CD4-positive, alpha-beta memory T cell (primary cell): ENCODE measurements at places on chromosomes 2 and 18. TPM values are rescaled to one million over a fixed set of nuclear protein-coding genes. Genes with fewer than 3 reads are reported as not detected.

The TUBB6 gene
- 1.9 TPM for total RNA-seq

GRCh38 chr2:212858496-212858895 is 292.9 kb downstream of the IKZF2 start:
- H3K27ac ChIP-seq: no peak overlapping the region
- H3K27me3 ChIP-seq: no peaks in the 10 kb centered on the region
- H3K36me3 ChIP-seq: no peaks in the 10 kb centered on the region
- no peak for DNase-seq

- no peak overlapping the region for H3K4me3 ChIP-seq
- no peaks in the 10 kb centered on the region for H3K27me3 ChIP-seq
- no peak overlapping the region for H3K27ac ChIP-seq
- peaks cover 8% of the 10 kb centered on the region for H3K36me3 ChIP-seq
Observed at GRCh38 chr2:69989441-69990105, 28.1 kb upstream of the ASPRV1 start.

GRCh38 chr2:75289771-75290170 is 90.5 kb upstream of the TACR1 start:
- no peak overlapping the region for H3K4me3 ChIP-seq
- no peak overlapping the region for H3K27ac ChIP-seq
- no peaks in the 10 kb centered on the region for H3K36me3 ChIP-seq
- H3K4me1 ChIP-seq: no peaks in the 10 kb centered on the region
- no peak for DNase-seq

The EIF2AK2 gene
- 28.8 TPM for total RNA-seq

DNA sequence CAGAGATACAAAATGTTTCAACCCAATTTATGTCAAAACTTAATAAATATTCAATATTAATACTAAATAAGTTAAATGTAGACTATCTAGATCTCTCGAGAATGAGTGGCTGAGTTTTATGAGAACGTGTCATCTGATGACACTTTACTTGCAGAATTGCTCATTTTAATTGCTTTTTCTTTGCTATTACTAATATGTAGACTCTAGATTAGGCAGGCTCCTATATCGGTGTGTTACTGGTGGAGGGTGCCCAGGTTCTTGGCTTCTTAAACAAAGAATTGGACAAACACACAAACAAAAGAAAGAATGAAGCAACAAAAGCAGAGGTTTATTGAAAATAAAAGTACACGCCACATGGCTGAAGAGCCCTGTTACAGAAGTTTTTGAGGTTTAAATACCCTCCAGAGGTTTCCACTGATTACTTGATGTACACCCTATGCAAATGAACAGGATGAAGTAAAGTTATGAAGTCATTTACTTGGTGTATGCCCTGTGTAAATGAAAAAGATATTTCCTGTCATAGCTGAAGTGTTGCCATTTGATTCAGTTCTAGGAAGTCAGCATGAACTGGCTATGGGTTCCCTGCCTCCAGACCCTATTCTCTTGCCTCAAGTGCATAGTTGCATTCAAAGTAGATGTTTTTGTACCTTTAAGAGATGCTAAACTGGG is 122.9 kb upstream of the ITGA4 start:
- H3K36me3 ChIP-seq: no peaks in the 10 kb centered on the region
- no peak for DNase-seq
- no peaks in the 10 kb centered on the region for H3K27me3 ChIP-seq

- DNase-seq: no peak
- H3K36me3 ChIP-seq: no peaks in the 10 kb centered on the region
- H3K27ac ChIP-seq: no peak overlapping the region
- no peak overlapping the region for H3K4me3 ChIP-seq
- no peaks in the 10 kb centered on the region for H3K4me1 ChIP-seq
- no peaks in the 10 kb centered on the region for H3K27me3 ChIP-seq
Observed at GRCh38 chr2:205969584-205969983, 116.4 kb downstream of the INO80D start.

- H3K36me3 ChIP-seq: no peaks in the 10 kb centered on the region
- H3K27ac ChIP-seq: no peak overlapping the region
- DNase-seq: no peak
- H3K27me3 ChIP-seq: no peaks in the 10 kb centered on the region
- H3K4me1 ChIP-seq: no peaks in the 10 kb centered on the region
- H3K4me3 ChIP-seq: no peak overlapping the region
Observed at GRCh38 chr18:25099895-25100294, 252.1 kb downstream of the ZNF521 start.

GRCh38 chr2:232731470-232731869 is 34.3 kb downstream of the GIGYF2 start:
- no peak overlapping the region for H3K27ac ChIP-seq
- no peaks in the 10 kb centered on the region for H3K27me3 ChIP-seq
- peaks cover 14% of the 10 kb centered on the region for H3K36me3 ChIP-seq
- no peak for DNase-seq
- no peaks in the 10 kb centered on the region for H3K4me1 ChIP-seq

The CDC42EP3 gene
- total RNA-seq: 56.1 TPM

DNA sequence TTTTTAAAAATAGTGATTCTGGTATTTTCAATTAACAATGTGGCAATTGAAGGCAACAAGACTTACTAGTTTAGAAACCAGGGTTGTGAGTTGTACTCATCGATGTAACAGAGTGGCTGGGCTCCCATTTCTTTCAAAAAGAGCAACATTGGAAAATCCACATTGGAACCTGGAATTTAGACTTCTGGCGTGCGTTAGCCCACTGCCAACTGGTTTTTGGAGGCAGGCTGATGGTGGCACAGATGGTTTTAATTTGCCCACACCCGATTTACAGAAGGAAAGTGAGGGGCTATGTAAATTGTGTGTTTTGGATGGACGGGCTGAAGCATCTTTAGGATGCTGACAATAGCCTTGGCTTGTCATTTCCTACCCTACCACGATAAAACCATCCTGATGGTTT is 66.3 kb downstream of the TRPM8 start:
- H3K36me3 ChIP-seq: no peaks in the 10 kb centered on the region
- H3K4me3 ChIP-seq: no peak overlapping the region
- H3K4me1 ChIP-seq: peaks cover 8% of the 10 kb centered on the region
- H3K27ac ChIP-seq: no peak overlapping the region
- H3K27me3 ChIP-seq: no peaks in the 10 kb centered on the region

GRCh38 chr2:55175254-55176093 is 56.6 kb downstream of the CLHC1 start:
- H3K27me3 ChIP-seq: no peaks in the 10 kb centered on the region
- DNase-seq: peak; percentile 64
- H3K4me1 ChIP-seq: no peaks in the 10 kb centered on the region
- H3K36me3 ChIP-seq: no peaks in the 10 kb centered on the region
- H3K27ac ChIP-seq: no peak overlapping the region

The CTLA4 gene
- 18.4 TPM for total RNA-seq

GRCh38 chr18:76406791-76407190 is 88.3 kb downstream of the ZNF516 start:
- H3K36me3 ChIP-seq: no peaks in the 10 kb centered on the region
- DNase-seq: no peak
- H3K4me3 ChIP-seq: no peak overlapping the region

DNA sequence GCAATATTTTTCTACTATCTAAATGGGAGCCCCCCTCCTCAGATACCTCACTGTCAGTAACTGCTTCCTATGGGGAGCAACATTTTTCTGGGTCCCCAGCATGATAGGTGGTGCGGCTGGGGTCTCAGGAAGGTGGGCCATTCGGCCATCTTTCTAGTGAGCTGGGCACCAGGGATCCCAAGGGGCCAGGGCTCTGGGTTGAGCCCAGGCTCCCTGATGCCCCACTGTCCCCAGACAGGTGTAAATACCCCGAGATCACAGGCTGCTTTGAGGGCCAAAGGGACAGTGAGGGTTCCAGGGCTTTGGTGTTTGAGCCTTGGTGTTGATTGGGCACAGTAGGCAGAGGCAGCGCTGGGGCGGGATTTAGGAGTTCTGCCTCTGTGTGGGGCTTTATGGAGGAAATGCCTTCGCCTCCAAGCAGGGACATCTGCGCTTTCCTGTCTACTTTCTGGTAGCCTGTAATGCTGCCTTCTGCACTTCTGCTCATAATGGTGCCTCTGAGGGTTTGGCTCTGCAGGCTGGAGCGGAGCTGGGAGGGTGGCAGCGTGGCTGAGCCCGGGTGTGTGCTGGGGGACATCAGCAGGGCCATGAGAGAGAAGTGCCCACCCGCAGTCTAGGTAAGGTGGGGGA is 5.3 kb downstream of the ITM2C start:
- no peak overlapping the region for H3K4me3 ChIP-seq
- H3K27me3 ChIP-seq: no peaks in the 10 kb centered on the region
- DNase-seq: no peak

DNA sequence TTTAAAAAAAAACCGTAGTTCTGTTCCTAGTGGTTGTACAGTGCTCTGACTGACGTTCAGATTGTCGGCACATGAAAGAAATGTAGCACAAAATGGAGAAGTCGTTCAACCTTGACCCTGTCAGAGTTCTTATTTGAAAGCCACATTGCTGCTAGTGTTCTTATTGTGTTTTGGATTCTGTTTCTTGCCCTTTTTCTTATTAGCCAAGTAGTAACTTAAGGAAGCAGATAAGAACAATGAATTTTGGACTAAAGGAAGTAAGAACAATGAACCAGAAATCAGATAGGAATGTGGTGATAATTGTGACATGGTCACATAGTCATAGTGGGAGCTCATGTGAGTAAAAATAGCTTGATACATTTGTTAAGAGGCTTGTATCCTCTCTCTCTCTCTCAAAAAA is 45.9 kb downstream of the RPIA start:
- H3K4me3 ChIP-seq: no peak overlapping the region
- DNase-seq: no peak
- H3K27me3 ChIP-seq: no peaks in the 10 kb centered on the region

DNA sequence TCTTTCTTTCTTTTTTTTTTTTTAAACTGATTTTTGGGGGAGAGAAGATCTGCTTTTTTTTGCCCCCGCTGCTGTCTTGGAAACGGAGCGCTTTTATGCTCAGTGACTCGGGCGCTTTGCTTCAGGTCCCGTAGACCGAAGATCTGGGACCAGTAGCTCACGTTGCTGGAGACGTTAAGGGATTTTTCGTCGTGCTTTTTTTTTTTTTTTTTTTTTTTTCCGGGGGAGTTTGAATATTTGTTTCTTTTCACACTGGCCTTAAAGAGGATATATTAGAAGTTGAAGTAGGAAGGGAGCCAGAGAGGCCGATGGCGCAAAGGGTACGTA is 587 bp downstream of the MEIS1 start:
- H3K27ac ChIP-seq: no peak overlapping the region
- peaks cover 18% of the 10 kb centered on the region for H3K4me1 ChIP-seq
- H3K36me3 ChIP-seq: no peaks in the 10 kb centered on the region
- no peak for DNase-seq

- no peak for DNase-seq
- H3K36me3 ChIP-seq: peaks cover 4% of the 10 kb centered on the region
- H3K27me3 ChIP-seq: no peaks in the 10 kb centered on the region
- H3K27ac ChIP-seq: no peak overlapping the region
- no peak overlapping the region for H3K4me3 ChIP-seq
- H3K4me1 ChIP-seq: no peaks in the 10 kb centered on the region
Observed at GRCh38 chr2:74856599-74856998, 22.7 kb downstream of the HK2 start.

GRCh38 chr2:135265960-135266490 is 213.9 kb downstream of the RAB3GAP1 start:
- H3K36me3 ChIP-seq: no peaks in the 10 kb centered on the region
- H3K27ac ChIP-seq: no peak overlapping the region
- H3K4me1 ChIP-seq: no peaks in the 10 kb centered on the region
- DNase-seq: no peak
- no peak overlapping the region for H3K4me3 ChIP-seq

- H3K4me1 ChIP-seq: peaks cover 6% of the 10 kb centered on the region
- DNase-seq: no peak
- no peak overlapping the region for H3K27ac ChIP-seq
- H3K27me3 ChIP-seq: peaks cover 12% of the 10 kb centered on the region
- no peaks in the 10 kb centered on the region for H3K36me3 ChIP-seq
Observed at GRCh38 chr2:240458044-240458899, 22.8 kb downstream of the GPC1 start.

The NAT8 gene
- total RNA-seq: not detected

The FRZB gene
- total RNA-seq: not detected

DNA sequence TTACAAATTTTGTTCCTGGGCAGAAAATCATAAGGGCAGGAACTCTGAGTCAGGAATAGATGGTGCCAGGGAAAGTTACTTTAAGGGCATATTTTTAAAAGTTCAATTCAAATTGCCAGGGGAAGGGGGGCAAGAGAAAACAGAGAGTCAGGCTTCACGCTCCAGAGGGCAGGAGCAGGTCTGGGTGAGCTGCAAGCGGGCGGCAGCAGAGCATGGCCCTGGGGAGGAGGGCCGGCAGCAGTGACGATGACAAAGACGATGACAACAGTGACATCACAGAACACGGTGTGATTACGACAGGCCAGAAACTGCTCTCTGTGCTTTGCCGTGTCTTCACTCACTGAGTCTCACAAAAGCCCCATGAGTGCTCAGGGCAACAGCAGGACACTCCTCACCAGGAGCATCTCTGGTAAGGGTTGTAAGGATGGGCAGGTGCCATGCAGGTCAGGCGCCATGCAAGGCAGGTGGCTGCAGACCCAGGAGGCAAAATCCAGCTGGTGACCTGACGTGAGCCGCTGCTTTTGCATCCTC is 23.3 kb downstream of the CHST10 start:
- no peaks in the 10 kb centered on the region for H3K4me1 ChIP-seq
- H3K27me3 ChIP-seq: no peaks in the 10 kb centered on the region
- H3K36me3 ChIP-seq: no peaks in the 10 kb centered on the region
- H3K27ac ChIP-seq: no peak overlapping the region

DNA sequence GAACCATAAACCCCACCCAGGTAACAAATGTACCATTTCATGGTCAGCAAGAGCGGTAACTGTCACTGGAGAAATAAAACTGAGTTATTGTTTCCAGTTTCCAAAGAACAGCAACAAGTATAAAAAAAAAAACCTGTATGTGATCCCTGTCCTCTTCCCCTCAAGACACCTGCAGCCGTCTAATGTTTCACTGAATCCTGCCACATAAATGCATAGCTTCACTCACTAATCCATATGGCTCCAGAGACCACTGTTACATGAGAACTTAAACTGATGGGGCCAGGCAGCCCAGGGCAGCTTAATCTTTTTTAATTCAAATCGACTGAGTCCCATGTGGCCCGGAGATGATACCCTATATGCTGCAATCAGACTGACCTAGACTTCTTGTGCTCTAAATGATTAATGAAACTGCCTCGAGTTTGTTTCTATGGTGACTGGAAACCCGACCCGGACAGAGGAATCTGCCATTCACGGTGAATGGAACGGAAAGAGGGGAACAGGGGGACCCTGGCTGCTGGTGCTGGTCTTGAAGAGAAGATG is 60.9 kb upstream of the SIX2 start:
- no peaks in the 10 kb centered on the region for H3K4me1 ChIP-seq
- H3K27ac ChIP-seq: no peak overlapping the region
- no peak overlapping the region for H3K4me3 ChIP-seq

- no peak overlapping the region for H3K4me3 ChIP-seq
- peaks cover 54% of the 10 kb centered on the region for H3K4me1 ChIP-seq
- no peak for DNase-seq
- H3K27me3 ChIP-seq: no peaks in the 10 kb centered on the region
Observed at GRCh38 chr2:143264851-143265250, 135.6 kb downstream of the ARHGAP15 start.

DNA sequence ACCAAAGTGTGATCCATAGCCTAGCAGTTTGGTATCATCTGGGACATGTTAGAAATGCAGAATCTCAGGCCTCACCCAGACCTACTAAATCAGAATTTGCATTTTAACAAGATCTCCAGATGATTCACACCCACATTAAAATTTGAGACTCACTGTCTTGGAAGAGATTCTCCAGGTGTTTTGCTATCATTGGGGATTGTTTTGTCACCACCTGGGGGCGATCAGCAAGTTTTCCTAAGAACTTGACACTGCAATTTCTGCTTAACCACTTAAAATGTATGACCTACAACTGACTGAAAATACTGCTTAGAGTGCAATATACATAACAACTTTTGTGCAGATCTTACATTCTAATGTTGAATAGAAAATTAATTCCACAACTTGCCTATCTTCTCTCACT is 18.9 kb upstream of the ITGA4 start:
- peaks cover 10% of the 10 kb centered on the region for H3K4me1 ChIP-seq
- DNase-seq: no peak
- no peak overlapping the region for H3K4me3 ChIP-seq
- H3K27me3 ChIP-seq: no peaks in the 10 kb centered on the region

The B3GNT7 gene
- not detected for total RNA-seq
